H54 (cell line): ENCODE measurements at places on chromosomes 2 and 18.

DNA sequence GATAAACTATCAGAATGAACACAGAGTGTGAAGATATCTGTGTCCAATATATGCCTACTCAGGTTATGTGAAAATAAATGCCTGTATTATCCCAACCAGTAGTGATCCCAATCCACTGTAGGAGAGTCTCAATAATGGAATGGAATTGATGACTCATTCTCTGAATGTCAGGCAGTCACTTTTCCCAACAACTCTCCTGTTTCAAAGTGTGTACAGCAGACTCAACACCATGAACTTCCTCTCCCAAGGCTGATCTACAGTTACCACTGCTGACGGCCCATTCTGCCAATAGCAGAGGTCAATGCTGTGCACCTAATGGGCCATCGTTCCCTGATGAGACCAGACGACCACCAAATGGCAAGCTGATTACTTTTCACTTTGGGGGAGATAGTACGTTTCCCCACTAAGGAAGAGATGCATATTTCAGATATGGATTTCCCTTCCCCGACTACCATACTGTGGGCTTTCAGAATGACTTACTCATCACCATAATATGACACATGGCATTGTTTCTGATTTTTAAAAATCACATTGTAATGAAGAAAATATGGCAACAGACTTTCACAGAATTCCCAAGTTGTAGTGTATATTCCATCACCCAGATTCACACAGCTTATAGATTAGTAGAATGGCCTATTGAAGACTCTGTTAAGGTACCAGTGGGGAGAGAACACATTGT lies 601.7 kb upstream of the VRK2 start:
- no peak for DNase-seq

DNA sequence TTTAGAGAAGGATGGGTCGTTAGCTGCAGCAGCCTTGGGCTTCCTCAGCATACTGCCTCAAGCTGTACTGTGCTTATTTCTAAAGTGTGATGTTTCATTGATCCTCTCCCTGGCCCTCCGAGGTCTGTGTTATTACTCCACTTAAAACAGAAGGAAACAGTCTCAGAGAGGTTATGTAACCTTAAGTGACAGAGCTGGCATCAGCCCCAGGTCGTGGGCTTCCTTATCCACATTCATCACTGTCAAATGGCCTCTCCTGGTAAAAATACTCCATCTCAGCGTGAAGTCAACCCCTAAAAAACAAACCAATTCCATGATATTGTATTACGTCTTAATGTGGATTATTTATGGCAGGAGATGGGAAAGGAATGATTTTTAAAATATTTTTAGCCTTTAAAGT lies 153.3 kb upstream of the NOSTRIN start:
- no peak for DNase-seq

- DNase-seq = no peak
These were observed 160.3 kb downstream of the TMEM18 start for GRCh38 chr2:516944-517343.

DNA sequence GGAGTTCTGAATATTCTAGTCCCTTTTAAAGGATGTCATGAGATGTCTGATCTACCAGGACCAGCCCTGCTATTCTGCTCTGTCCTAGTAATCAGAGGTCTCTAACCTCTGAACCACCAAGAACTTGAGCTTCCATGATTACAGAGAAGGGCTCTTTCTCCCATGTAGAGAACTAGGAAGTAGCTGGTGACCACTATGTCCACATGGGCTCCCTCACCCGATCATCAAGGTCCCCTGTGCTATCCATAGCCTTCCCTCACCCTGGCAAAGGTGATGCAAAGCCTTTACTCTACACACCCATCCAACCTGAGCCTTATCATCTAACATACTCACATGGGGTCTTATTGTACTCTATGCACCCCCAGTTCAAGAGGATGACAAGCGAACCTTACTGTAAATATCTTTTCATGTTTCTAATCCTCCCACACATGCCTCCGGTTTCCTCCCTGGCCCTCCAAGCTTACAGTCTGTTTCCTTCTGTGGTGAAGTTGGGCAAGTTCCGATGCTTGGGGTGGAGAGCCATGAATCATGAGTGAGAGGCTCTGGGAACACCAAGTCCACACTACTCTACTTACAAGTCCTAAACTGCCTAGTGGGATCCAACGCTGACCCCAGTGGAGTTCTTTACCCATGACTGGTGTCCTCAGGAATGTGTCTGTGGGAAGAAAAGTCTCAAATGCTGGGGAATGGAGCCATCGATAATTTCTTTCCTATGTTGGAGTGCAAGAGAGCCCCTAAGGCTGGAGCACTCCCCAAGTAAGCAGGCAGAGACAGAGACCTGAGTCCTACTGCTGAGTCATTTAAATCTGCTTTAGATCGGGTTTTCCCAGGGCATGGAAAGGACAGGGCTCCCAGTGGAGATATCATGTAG lies 73.3 kb upstream of the KLF7 start:
- peak; percentile 68 for DNase-seq

DNA sequence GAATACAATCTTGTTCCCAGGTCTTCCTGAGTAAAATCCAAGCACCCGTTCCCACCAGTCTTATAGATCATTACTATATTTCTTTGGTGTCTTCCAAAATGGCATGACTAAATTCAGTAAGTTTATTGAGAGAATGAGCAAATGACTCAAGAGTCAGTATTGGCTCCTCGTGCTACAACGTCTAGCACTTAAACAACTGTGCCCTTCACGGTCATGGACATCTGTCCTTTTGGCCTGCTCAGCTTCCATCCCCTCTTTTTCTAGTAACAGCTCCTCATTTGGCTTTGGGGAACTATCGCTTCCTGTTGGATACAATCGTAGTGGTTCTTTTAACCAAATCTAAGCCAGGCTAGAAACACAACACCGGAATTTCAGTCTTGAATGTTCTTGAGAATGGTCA lies 24.1 kb upstream of the FZD7 start:
- no peak for DNase-seq

- no peak for DNase-seq
These were observed 51.1 kb downstream of the WDFY1 start for GRCh38 chr2:223894009-223894408.

DNA sequence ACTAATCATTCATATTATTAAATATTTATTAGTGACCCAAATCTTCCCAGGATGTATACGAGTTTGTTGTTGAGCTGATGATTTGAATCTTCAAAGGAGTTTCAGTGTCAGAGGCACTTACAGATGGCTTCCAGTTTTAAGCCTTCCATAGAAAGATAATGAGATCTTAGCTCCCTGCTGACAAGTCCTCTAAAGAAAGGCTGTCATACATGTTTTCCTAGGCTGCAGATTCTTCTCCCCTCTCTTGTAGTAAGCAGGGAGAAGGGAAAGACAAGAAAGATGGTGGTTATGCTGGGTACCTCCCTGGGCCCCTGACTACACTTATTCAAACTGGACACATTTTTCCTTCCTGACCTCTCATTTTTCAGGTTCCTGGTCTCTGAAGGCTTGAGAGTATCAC lies 8.1 kb upstream of the GAREM1 start:
- DNase-seq = no peak

- no peak for DNase-seq
These were observed 62.0 kb upstream of the CAVIN2 start for GRCh38 chr2:191908874-191909273.

DNA sequence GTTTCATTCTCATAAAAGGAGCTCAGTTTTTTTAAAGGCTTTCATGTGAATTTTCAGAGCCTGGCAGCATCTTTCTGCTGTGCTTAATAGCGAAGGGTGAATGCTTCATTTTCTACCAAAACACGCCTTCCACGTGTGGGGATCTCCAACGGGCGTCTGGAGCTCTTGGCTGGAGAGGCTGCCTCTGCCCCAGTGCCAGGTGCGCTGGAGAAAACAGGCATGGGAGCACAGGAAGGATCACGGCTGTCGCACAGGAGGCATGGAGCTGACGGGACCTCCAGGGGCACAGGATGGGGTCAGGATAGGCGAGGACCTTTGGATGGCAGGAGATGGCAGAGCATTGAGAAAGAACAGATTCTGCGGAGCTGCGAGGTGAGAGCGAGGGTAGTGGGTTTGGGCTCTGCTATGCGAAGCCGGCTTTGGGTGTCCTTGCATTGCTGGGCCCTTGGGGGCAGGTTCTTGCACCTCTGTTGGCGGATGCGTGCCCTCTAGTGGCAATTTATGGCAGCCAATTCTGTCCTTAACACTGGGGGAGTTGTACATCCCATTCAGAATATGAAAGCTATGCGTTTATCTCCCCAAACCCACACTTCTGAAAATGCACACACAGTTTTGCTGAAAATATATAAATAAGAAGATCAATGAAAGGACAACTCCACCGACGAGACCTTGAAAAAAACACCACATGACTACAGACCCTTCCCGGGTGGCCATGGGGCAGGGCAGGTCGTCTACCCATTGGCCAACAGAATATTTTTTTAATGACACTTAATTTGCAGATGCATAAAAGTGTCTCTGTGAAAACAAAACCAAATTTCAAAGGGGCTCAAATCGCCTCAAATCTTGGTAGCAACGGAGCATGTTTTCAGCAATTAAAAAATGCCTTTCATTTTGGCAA lies 90.4 kb upstream of the SLC35G4 start:
- peak; percentile 49 for DNase-seq

DNA sequence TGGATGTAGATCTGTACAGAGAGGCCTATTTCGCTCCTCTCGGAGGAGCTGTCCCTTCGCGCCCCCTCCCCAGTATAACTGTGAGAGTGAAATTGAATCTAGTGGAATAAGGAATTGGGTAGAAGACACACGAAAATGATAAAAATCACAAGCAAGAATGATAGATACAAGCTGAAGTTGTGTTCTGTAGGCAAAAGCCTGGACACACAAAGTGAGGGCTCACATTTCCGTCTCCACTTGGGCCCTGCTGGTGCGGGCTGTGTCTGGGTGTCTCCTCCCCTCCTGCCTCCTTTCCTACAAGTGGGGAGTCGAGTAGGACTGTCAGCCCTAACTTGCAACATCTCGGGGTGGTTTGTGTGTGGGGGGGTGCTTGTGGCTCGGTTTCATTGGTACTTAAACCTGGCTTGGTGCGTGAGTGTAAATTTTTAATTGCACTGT lies 457 bp upstream of the SP9 start:
- no peak for DNase-seq
